ENCODE measurements at places on chromosomes 11 and 22.

DNA sequence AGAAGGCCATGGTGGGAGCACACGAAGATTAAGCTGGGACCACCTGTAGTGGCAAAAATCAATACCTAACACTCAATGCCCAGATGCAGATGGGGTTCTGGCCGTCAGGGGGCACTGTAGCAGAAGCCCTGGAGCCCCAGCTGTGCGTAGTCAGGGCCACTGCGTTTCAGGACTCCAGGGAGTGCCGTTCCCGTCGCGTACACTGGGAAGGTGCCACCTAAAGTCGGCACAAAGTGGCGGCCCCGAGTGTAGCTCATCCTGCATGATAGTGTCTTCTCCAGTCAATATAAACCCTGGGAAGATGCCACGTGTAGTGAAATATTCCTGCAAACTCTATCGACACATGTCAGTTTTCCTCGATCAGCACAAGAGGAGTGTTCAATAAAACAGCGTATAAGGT, 123.8 kb upstream of the NTM start:
- no peaks in the 10 kb centered on the region for H3K36me3 ChIP-seq
- no peak overlapping the region for H3K27ac ChIP-seq
- H3K4me3 ChIP-seq: no peak overlapping the region
- no peaks in the 10 kb centered on the region for H3K27me3 ChIP-seq

- H3K27me3 ChIP-seq: peaks cover 22% of the 10 kb centered on the region
- no peak for DNase-seq
- H3K4me1 ChIP-seq: peaks cover 11% of the 10 kb centered on the region
- no peaks in the 10 kb centered on the region for H3K36me3 ChIP-seq
- no peak overlapping the region for H3K27ac ChIP-seq
Measured at GRCh38 chr22:50259302-50259701, 2.2 kb downstream of the MAPK12 start.

GRCh38 chr11:11290354-11290753, 62.7 kb downstream of the CSNK2A3 start:
- H3K4me1 ChIP-seq: no peaks in the 10 kb centered on the region
- H3K4me3 ChIP-seq: no peak overlapping the region
- DNase-seq: no peak
- no peaks in the 10 kb centered on the region for H3K36me3 ChIP-seq
- 0 out of 2 replicates have a peak, but pooled peaks cover 4% of the 10 kb centered on the region for H3K27me3 ChIP-seq

DNA sequence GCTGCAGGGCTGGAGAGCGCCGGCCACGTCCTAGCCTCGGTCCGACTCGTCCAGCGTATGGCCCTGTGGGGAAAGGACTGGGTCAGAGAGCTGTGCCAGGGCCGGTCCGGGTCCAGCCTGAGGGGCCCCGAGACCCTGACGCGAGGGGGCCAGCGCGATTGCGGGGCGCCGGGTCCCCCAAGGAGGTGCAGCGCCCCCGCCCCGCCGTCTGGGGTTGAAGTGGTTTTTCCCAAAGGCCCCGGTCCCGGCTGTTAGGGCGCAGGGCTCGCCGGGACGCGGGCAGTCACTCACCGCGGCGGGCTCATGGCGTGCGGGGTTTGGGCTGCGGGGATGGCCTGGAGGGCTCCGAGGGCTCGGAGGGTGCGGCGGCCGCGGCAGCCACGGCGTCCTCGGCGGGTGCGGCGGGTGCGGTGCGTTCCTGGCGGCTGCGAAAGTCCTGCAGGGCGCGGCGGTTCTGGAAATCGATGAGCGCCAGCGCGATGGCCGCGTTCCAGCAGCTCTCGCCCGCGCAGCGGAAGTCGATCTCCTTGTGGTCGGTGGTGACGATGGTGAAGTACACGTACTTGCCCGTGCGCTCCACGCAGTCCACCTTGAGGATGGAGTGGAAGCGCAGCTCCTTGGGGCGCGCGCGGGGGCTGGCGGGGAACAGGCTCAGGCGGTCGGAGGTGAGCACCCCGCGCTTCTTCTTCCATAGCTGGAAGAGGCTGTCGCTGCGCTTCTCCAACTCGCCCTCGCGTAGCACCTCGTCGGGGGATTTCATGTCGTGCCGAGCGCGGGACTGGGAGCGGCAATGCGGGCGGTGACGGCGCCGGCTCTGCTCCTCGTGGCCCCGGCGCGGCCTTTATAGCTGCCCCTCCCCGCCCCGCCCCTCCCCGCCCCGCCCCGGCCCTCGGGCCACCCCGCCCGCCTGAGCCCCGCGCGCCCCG, at the start of gene PHLDA2:
TSS of gene PHLDA2 (minus strand) at position 816 of the 926 bp plus-strand sequence. CDS start at position 760, 56 bp downstream.
- H3K4me1 ChIP-seq: peaks cover 54% of the 10 kb centered on the region
- peak within 1 kb of the TSS; percentile 58 for H3K4me3 ChIP-seq
- peak within 1 kb of the TSS; percentile 72 for H3K27ac ChIP-seq
- DNase-seq: peak; percentile 87
- H3K27me3 ChIP-seq: no peaks in the 10 kb centered on the region
- peaks cover 15% of the 10 kb centered on the region for H3K36me3 ChIP-seq

DNA sequence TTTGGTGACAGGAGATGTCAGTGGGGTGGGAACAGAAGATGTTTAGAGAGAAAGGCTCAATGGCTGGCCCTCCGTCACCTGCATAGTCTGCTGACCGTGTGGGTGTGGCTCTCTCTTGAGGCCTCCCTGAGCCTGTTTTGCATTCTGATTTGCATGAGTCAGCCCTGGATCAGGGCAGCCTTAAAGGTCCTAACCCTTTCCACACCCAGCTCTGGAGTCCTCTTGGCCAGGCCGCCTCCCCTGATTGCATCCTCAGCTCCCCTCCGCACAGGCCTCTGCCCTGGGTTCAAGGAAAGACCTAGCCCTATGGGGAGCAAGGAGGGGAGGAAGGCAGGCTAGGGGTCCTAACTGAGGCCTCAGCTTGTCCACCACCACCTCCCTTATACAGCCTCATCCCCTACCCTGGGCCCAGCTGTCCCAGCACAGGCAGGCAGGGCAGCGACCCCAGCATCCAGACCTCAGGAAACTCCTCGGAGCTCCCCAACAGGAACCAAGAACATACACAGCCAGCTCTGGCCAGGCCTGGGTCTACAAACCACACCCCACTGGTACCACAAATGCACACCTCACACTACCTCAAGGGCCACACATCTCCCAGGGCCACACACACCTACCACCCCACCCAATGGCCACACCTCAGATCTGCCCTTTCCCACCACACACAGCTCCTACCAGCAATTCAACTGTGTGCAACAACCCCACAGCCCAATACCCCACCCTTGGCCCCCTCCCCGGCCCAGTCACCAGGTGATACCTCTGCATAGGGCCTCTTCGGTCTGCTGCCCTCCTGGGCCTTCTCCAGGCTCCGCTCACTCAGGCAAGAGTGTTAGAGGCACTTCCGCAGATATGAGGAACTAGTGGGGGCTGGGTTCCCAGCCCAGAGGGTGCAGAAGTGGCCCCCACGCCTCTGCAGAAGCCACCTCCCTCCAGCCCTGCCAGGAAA, 13.7 kb downstream of the ARAP1 start:
- H3K4me1 ChIP-seq: peaks cover 9% of the 10 kb centered on the region
- H3K4me3 ChIP-seq: no peak overlapping the region
- DNase-seq: no peak
- no peak overlapping the region for H3K27ac ChIP-seq

DNA sequence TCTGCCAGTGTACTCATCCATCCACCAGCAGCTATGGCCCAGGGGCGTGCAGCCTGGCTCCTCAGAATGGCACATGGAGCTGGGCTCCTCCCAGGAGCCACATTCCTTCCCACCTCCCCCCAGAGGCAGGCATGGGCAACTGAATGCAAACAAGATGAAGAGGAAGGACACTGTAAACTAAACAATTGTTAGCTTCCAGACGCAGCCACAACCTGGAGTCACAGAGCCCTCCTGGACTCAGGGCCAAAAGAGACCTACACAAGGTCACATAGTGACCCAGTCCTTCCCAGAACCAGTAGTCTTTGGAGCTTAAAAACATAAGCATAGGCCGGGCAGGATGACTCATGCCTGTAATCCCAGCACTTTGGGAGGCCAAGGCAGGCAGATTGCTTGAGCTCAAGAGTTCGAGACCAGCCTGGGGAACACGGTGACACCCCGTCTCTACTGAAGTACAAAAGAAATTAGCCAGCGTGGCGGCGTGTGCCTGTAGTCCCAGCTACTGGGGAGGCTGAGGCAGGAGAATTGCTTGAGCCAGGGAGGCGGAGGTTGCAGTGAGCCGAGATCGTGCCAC, 30.7 kb upstream of the CLDN5 start:
- H3K27me3 ChIP-seq: no peaks in the 10 kb centered on the region
- peaks cover 8% of the 10 kb centered on the region for H3K4me1 ChIP-seq
- no peak overlapping the region for H3K27ac ChIP-seq
- no peak overlapping the region for H3K4me3 ChIP-seq
- peak; percentile 66 for DNase-seq
- no peaks in the 10 kb centered on the region for H3K36me3 ChIP-seq

GRCh38 chr11:765025-765801, 12.1 kb downstream of the GATD1 start:
- H3K27me3 ChIP-seq: no peaks in the 10 kb centered on the region
- no peak overlapping the region for H3K4me3 ChIP-seq
- peaks cover 8% of the 10 kb centered on the region for H3K4me1 ChIP-seq
- peaks cover 38% of the 10 kb centered on the region for H3K36me3 ChIP-seq
- no peak for DNase-seq

DNA sequence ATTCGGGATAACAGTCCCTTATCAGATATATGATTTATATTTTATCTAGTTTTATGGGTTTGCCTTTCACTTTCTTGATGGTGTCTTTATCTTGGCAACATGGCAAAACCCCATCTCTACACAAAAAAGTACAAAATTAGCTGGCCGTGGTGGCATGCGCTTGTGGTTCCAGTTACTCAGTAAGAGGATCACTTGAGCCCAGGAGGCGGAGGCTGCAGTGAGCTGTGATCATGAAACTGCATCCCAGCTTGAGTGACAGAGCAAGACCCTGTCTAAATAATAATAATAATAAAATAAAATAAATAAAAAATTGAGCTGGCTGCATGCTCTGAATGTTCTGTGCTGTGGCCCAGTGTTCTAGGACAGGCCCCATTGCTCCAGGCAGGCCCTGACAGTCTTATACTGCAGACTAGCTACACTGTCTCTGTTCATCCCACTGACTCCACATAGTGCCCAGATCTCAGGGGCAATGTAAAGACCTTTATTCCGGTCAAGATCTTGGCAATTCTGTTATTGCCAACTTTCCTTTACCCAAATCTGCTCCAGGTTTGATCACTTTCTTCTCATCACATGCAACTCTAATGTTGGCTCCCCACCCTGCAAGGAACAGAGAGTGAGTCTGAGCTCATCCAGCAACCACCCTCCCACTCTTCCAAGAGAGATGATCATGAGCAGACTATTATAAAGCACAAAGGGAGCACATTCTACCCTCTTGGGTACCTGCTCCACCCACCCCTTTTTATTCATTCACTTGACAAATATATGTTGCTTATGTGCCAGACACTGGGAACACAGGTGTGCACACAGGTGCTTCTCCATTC, 8.8 kb downstream of the HSPA8 start:
- DNase-seq: no peak
- no peak overlapping the region for H3K27ac ChIP-seq
- H3K27me3 ChIP-seq: no peaks in the 10 kb centered on the region
- H3K4me1 ChIP-seq: no peaks in the 10 kb centered on the region
- peaks cover 36% of the 10 kb centered on the region for H3K36me3 ChIP-seq
